ENCODE measurements at places on chromosomes 1 and 21.

DNA sequence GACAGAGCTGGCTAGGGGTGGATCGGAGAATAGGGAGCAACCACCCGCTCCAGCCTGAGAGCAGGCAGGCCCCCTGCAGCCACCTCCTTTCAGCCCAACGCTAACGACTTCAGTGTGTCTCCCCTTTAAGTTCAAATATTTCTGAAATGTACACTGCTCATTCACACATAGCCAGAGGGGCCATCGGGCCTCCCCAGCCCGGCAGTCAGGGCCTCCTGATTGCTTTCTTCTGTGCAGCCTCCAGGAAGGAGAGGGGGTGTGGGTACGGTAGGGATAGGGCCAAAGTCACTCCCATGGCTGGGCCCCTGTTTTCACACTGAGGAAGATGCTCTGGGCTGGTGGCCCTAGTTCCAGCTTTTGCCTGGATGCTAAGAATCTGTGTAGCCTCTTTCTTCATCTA is 64.8 kb downstream of the EPHB2 start:
- no peak for DNase-seq

- peak; percentile 74 for DNase-seq
Measured at GRCh38 chr1:158285756-158286241, 3.9 kb upstream of the CD1C start.

GRCh38 chr1:59004755-59005154 is 220.9 kb upstream of the JUN start:
- no peak for DNase-seq

- no peak for DNase-seq
Measured at GRCh38 chr1:48920851-48921250, 144.2 kb upstream of the BEND5 start.

DNA sequence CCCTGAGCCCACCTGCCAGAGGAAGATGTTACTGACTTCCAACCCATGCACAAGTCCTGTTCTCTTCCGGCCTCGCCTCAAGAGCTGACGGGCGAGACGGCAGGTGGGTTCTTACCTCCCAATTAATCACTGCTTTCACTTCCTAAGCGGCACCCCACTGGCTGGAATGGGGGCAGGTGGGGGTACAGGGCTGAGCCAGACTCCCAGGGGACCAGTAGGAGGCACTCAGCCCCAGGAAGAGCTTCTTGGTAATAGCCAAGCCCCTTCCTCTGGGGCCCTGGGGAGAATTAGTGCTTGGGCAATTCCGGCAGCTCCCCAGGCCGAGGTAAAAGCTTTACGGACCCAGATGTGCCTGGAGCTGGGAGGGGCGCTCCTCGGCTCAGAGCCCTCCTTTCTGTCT is 9.7 kb downstream of the CNTN2 start:
- no peak for DNase-seq

GRCh38 chr1:235483090-235483489 is 21.2 kb downstream of the B3GALNT2 start:
- DNase-seq, result no peak

All from GM06990 (cell line).